Neural crest cell (in vitro differentiated cells): ENCODE measurements at places on chromosomes 2 and 18.

GRCh38 chr2:110905217-110905616, 172.8 kb downstream of the ACOXL start:
- DNase-seq = no peak

DNA sequence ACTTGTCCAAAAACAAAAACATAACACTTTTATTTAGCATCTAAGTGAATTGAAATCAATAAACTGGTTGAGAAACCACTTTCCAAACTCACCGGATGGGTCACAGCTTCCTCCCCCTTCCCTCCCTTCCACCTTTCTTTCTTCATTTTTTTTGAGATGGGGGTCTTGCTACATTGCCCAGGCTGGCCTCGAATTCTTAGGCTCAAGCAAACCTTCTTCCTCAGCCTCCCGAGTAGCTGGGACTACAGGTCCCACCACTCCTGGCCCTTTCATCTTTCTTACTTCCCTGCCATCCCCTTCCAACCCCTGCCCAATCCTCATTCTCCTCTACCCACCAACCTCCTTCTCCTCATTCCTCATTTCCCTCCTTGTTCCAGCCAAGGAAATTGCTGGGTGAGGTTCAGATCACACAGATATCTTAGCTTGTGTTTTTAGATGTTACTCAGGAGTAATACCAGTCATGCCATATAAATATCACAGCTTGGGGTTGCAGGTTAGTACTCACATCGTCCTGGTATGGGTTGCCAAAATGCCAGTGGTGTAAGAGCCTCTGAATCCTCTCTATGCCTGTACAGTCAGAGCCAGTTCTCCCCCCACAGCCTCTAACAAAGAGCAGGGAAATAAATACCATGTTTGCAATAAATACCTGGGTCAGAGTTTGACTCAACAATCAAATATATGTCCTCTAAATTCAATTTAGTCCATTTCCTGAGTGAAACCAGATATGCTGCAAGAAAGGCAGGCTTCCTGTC, 132.7 kb upstream of the NDUFV2 start:
- no peak for DNase-seq

DNA sequence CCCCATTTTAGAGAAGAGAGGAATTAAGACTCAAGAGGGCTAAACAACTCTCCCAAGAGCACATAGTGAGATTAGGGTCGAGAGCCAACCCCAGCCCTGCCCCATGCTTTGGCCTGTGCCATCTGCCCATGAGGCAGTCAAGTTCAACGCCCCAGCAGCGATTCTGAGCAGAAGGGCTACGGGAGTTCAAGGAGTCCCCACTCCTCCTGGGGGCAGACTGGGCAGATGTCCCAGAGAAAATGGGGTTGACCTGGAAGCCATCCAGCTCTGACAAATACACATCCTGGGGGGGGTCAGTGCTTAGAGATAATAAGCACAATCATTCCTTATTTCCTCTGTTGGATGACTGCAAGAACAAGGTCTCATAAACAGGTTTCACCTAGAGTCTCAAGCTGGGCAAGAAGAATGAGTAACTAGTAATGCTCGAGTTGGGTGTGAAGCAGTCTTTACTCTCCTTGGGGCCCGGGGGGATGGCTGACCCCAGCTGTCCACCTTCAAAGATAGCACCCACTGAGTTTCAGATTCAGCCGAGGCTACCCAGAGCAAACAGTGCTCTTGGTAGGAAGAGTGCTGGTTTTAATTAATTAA, 716.4 kb downstream of the RNF144A start:
- no peak for DNase-seq

DNA sequence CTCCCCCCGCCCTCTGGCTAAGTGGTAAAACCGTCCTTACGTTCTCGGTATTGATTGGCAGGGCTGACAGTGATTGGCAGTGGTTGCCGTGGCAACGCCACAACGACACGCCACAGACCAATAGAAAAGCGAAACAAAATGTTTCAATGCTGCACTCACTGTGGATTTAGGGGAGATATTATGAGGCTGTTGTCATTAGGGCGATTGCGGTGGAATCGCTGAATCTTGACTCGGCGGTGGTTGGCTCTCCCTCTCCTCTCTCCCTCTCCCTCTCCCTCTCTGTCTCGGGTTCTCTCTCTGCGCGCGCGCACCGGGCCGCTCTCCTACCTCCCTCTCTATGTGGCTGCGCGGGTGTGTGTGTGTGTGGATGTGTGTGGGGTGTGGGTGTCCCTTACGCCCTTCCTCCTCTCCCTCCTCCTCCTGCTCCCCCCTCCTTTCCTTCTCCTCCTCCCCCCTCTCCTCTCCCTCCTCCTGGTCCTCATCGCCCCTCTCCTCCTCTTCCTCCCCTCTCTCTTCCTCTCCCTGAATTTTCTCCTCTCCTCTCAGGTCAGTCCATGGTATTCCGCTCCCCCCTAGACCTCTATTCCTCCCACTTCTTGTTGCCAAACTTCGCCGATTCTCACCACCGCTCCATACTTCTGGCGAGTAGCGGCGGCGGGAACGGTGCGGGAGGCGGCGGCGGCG, at the start of gene SIX3:
Gene SIX3 (plus strand): TSS at position 152 of the 684 bp plus-strand sequence. CDS start 403 bp downstream, at position 555.
- DNase-seq = no peak

DNA sequence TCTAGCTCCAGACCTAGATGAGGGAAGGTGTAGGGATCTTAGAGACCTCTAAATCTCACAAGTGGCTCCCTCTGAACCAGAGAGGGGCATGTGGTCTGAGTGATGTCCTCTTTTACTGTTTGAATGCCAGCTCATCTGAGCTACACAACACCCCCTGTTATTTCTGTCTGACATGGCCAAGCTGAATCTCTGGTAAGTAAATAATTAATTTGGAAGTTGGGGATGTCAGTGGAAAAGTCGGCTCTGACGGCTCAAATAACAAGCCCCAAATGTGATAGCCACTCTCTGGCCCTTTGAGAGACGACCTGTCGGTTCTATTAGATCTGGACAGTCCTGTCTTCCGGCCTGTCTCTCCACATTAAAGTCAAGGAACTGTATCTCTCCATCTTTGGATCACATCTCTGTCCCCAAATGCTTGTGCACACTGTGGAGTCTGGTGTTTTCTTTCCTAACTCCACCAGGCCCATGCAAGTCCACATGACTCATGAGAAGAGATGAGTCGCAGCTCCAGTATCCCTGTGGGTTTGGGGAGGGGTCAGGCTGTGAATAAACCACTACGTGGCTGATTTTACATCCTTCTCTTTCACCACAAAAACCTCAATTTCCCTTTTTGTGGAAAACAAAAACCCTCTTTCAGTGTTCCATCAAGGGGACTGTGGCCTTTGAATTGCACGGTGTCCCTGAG, 52.5 kb downstream of the SETBP1 start:
- DNase-seq = no peak

GRCh38 chr18:65235966-65236624, 514.7 kb upstream of the CDH7 start:
- no peak for DNase-seq

DNA sequence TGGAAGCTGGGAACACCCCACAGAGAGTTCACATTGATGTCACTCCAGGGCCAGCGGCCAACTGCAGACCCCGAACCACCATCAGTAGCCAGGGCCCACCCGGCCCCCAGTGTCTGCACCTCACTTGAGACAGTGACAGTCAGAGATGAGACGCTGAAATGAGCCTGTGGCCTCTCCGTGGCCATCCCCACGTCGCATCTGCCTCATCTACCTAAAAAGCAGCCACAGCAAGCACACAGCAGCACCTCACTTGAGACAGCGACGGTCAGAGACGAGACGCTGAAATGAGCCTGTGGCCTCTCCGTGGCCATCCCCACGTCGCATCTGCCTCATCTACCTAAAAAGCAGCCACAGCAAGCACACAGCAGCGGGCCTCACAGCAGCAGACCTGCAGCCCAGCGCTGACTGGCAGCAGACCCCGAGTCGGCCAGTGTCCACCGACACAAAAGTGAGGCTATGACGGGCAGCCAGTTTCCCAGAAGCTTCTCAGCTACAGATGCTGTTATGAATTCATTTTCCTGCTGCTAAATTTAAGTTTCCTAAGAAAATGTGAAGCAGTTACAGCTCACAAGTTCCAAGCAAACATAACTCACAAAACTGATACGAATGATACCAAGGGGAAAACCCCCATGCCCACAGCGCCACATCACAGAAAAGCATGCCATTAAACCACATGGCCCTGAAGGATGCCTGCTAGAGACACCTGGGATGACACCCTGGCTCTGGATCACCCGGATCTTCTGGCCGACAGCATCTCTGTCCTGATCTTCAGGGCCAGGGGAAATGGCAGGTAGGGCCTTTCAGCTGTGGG, 27.7 kb downstream of the SNORC start:
- no peak for DNase-seq

DNA sequence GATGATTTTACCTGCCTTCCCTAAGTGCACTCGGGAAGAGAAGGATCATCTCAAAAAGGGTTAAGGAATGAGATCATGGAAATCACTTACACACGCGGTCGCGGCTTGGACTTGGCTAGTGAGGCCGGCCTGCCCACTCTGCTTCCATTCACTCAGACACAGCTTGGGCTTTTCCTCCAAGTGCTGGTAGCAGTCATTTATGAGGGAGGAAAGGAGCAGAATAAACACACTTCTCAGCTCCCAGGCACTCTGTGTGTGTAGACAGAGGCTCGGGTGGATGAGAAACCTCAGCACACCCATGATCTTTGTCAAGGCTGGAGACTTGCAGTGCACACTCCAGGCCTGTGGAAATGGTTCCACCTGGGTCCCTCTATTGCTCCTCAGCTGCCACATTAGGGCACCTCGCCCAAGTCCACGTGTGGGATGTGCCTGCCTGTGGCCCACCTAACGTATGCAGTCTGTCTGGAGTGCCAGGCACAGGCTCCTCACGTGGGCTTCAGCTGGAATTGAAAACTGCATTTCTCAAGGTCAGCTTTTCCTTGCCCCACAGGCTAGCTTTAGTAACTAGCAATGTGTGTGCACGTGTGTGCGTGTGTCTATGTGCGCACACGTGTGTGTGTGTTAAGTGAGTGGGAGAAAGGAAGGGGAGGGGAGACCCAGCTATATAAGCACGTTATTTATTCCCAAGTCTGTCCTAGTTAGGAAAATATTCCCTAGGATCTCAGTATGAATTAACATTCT, 288.4 kb downstream of the SOX11 start:
- no peak for DNase-seq

DNA sequence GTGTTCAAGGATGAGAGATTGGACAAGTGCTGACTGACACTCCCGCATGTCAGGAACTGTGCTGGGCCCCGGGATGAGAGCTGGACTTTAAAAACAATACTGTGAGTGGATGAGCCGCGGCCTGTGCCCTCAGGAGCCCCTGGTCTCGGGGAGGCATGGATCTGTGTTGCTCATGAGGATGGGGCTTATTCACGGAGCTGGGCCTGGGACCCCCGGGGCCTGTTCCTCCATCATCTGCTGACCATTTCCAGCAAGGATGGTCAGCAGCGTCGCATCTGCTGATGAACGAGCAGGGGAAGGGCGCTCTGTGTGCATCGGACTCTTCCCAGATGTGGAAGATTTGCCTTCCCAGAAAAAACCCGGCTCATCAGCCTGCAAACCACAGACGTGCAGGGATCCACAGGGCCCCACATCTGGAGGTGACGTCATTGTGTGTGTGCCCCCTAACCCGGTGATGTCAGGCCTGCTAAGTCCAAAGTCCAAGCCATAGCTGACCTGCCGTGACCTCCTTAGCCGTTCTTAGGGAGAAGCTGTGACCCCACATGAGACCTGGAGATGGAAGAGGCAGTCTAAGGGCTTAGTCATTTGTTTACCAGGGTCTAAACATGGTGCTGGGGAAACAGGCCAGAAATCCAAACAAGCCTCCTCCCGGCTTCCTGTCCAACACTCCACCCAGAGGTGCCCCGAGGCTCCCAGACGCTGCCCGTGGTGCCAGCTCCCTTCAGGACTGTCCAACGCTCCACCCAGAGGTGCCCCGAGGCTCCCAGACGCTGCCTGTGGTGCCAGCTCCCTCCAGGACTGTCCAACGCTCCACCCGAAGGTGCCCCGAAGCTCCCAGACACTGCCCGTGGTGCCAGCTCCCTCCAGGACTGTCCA, 143.9 kb downstream of the PXDN start:
- no peak for DNase-seq

DNA sequence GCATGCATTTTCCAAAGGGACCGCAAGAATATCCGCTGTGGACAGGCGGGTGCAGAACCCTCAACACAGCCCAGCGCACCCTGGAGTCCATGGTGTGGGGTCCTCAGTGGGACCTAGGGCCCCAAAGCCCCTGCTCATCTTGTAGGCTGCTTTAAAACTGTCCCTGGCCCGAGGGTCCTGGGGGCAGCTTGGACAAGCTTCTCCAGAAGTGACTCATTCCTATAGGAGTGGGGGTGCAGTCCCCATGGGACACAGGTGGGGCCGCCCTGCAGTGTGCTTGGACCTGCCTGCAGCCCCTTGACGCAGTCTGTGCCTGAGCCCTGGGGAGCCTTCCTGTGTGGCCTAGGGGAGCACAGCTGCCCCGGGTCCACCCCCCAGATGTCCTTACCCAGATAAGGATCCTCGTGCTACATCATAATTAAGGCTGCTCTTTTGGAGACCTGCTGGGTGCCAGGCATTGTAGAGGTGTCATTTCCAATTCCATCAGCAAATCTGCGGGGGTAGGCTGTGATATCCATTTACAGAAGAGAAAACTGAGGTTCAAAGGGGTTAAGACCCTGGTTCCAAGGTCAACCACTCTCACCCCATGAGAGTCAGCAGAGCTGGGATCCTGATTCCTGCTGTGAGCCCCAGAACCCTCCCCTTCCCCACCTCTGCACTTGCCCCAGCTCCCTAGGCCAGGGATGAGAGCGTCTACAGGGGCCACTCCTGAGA, 1.7 kb upstream of the HS6ST1 start:
- DNase-seq = no peak

- DNase-seq = no peak
Measured at GRCh38 chr2:35447821-35448220, 907.8 kb upstream of the CRIM1 start.

GRCh38 chr2:86466306-86466705, 25.1 kb downstream of the KDM3A start:
- DNase-seq = no peak

GRCh38 chr2:43542285-43542933, 53.4 kb downstream of the THADA start:
- DNase-seq = no peak

- DNase-seq = no peak
Measured at GRCh38 chr2:60976256-60976850, 41.2 kb upstream of the PEX13 start.
